ENCODE measurements at places on chromosomes 6 and 20.

- no peak for DNase-seq
These were observed 44.1 kb upstream of the TXNDC5 start for GRCh38 chr6:7954477-7955200.

DNA sequence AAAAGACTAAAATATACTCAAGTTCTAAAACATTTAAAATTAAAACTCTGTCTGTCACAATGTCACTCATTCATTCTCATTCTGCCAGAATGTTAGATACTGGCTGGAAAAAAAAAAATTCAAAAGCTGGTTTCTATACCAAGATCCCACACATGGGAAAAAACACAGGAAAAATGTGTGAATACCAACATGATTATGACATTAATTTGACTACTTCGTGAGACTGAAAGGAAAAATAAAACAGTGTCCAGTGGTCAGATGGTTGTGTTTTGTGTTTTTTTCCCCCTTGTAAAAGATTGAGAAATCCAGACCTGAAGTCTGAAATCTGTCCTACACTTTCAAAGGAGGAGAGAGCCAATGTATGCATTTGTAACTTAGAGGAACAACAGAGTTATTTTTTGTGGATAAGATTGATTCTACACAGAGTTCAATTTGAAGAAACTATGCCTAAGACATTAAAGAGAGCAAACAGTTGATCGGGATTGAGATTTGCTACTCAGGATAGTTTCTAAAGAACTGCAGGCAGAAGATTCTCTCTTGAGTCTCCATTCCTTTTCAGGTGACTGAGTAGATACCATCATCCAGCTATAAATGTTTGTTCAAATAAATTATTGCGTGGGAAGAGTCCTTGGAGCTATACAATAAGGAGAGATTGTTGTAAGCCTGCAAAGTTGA, 39.2 kb upstream of the TXLNB start:
- no peak for DNase-seq

DNA sequence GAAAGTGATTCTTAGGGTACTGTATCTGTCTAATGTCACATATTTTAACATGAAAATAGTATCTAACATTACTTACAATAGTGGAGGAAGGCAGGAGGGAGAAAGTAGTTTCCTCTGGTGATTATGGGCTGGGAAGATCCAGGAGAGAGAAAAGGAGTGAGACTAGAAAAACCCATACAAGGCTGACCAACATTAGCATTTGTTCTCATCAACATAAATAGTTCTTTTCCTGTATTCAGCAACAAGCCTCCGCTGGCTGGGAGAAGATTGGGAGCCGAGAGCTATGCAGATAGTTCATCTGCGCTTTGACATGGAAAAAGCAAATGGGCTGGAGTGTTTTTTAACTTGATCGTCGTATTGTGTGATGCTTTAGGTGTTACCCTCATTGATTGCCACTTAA, 239.4 kb downstream of the PHACTR1 start:
- DNase-seq = no peak

GRCh38 chr20:42641886-42642285, 547.8 kb downstream of the PTPRT start:
- DNase-seq = no peak

DNA sequence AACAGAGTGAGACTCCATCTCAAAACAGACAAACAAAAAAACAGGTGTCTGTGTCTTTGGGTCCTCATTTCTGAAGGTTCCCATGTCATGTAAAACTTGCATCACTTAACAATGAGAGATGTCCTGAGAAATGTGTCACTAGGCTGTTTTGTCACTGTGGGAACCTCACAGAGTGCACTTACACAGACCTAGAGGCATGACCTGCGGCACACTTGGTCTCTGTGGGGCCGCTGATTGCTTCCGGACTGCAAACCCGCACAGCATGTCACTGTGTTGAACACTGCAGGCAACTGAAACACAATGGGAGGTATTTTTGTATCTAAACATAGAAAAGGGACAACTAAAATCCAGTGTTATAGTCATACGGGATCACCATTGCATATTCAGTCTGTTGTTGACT, 42.3 kb upstream of the TMEM181 start:
- DNase-seq = no peak

DNA sequence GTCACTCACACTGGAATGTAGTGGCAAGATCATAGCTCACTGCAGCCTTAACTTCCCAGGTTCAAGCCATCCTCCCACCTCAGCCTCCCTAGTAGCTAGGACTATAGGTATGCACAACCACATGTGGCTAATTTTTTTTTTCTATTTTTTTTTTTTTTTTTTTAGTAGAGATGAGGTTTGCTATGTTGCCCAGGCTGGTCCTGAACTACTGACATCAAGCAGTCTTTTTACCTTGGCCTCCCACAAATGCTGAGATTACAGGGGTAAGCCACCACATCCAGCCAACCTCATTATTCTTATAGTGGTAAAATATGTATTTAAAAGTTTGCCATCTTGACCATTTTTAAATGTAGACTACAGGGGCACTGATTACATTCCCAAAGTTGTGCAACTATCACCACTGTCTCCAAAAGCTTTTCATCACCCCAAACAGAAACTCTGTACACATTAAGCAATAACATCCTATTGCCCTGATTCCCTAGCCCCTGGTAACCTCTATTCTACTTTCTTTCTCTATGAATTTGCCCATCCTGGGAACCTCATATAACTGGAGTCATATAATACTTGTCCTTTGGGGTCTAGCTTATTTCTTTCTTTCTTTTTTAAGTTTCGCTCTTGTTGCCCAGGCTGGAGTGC, 268.0 kb upstream of the JARID2 start:
- no peak for DNase-seq

DNA sequence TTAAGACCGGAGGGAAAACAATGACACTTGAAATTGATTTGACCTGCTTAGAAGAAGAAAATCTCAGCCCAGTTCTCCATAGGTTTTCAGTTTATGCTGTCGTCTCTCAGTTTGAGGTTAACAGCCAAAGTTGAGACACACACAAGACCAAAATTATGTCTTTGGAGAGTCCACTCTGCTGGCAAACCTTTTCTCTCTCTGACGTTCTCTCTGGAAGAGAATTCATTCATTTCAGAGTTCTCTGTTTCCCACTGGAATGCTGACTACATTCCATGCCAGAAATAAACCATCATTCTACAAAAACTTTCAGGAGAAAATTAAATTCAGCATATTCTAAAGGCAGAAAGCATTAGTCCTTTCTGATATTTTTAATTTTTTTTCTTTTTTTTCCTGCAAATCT, 155.2 kb downstream of the TFAP2A start:
- peak; percentile 12 for DNase-seq

DNA sequence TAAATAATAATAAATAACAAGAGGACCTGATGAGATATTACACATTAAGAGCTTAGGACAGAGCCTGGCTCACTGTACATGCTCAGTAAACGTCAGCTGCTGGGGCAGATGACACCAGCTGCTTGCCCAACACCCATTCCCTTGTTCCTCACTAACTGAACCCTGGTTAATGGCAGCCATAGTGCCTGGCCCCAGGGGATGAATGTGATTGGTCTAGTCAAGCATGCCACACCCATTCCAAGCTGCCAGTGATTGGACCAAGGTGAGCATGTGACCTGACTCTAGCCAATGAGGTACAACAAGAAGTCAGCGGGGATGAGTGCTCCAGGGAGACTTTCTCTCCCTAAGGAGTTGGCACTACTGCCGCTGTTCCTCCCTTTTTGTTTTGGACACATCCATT, 85.1 kb upstream of the PTPN1 start:
- DNase-seq = no peak

DNA sequence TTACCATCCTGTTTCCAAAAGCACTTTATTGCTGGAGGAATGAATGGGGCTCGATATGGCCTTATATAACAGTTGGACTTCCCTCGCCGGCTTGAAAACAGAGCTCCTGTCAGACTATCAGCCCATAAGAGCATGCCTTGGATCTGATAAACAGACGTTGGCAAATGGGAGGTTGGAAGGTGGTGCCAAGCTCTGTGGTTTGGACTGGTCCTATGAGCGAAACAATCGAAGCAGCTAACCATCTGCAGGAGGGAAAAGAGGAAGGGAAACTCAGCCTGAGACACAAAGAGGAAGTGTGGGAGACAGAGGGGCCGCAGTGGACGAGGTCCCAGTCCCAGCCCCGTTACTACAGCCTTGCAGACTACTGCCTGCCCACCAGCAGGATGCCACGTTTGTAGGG, 92.9 kb downstream of the TFAP2C start:
- DNase-seq = no peak

GRCh38 chr20:19098806-19099578, 113.5 kb upstream of the SLC24A3 start:
- no peak for DNase-seq
